Muscle of leg (tissue), 16 donors: ENCODE measurements at places on chromosomes 13 and 19.

DNA sequence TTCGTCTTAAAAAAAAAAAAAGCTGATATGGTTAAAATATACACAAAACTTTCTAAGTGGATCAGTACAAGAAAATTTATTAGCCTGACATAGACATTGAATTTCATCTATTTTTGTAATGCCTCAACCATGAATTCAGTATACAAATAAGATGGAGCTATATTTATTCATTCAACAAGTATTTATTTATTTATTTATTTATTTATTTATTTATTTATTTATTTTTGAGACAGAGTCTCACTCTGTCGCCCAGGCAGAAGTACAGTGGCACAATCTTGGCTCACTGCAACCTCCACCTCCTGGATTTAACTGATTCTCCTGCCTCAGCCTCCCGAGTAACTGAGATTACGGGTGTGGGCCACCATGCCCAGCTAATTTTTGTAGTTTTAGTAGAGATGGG is 78.5 kb upstream of the GSX1 start:
- no peak for DNase-seq
- H3K4me3 ChIP-seq, result no peak overlapping the region
- no peak overlapping the region for H3K27ac ChIP-seq
- no peaks in the 10 kb centered on the region for H3K4me1 ChIP-seq
- H3K36me3 ChIP-seq, result no peaks in the 10 kb centered on the region

DNA sequence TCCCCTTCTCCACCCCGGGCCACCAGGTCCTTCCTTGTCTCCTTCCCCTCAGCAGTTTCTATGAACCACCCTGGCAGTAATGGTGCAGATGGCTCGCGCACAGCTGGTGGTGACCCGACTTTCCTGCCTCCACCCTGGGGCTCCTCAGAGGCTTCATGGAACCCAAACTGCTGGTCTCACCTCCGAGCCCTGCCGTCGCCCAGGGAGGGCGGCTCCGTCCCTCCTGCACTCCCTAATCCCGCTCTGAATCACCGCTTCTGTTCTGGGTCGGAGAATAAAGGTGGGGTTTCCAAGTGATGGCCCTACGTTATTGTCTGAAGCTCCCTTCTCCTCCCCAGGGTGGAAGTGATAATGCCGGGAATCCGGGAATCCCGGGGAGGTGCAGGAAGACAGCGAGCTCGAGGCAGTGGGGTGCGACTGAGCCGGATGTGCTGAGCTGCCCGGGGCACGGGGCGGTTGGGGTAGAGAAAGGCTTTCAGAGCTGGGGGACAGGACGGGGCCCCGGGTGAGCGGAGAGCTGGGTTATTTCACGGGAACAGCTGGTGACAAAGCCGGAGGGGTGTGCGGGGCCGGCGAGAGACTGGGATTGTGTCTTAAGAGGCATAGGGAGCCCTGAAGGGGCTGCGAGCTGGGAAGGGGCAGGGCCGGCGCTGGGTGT is 711 bp downstream of the FUT2 start:
- H3K36me3 ChIP-seq, result no peaks in the 10 kb centered on the region
- peaks cover 12% of the 10 kb centered on the region for H3K4me1 ChIP-seq
- no peak for DNase-seq

DNA sequence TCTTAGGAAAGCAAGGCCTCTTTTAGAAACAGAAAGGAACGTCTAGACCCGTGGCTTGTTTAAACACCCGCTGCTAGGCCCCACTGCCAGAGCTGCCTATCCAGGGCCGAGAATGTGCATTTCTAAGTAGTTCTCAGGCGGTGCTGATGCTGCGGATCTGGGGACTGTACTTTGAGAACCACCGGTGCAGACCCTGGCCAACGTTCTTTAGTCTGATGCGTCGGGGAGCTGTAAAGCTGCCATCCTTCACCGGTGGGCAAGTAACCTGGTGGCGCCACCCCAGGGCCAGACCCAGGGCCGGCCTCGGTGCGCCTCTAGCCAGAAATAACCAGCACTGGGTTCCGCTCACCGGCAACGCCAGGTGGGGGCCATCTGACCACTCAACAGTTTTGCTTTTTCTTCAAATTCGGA is 47.1 kb downstream of the TGDS start:
- no peaks in the 10 kb centered on the region for H3K36me3 ChIP-seq
- peak overlapping the region; percentile 97 for H3K27ac ChIP-seq
- H3K4me1 ChIP-seq, result peaks cover 7% of the 10 kb centered on the region
- H3K27me3 ChIP-seq, result no peaks in the 10 kb centered on the region

- peak; percentile 24 for DNase-seq
- H3K36me3 ChIP-seq, result no peaks in the 10 kb centered on the region
- peaks cover 11% of the 10 kb centered on the region for H3K4me1 ChIP-seq
- H3K4me3 ChIP-seq, result no peak overlapping the region
Observed at GRCh38 chr19:10478476-10478875, 24.7 kb downstream of the KEAP1 start.
